ENCODE measurements at places on chromosomes 6 and 20.

DNA sequence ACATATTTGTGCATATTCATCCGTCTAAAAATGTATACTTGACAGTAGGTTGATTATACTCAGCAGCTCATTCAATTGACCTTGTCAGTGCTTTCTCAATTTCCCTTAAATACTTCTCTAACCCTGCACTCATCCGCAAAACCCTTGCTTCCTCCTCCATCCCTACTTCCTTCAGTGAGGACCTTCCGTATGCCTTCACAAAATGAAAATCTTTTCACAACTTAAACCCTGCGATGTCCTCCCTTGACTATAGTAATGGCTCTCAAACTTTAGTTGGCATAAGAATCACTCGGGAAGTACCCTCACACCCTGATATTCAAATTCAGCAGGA lies 5.2 kb downstream of the MBOAT1 start:
- DNase-seq: no peak

DNA sequence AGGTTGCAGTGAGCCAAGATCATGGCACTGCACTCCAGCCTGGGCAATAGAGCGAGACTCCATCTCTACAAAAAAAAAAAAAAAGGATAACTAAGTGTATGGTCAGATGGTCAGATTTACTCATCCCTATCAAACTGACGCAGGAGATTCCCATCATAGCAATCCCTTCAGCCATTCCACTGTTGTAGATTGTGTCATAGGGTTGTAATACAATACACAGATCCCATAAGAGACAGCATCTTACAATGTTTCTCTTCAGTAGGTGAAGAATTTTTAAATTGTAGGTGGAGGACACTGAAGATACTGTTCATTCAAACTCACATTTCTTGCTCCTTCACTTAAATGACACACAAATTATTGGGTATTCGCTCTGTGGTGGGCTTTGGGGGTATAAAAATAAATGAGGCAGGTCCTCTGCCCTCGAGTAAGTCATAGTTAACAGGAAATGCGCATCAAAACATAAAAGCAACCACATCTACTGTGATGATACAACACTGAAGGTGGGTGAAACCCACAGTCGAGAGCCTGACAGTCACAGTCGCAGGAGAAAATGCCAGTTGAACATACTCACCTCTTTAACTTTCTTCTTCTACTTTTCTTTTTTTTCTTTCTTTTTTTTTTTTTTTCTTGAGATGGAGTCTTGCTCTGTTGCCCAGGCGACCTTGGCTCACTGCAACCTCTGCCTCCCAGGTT lies 205.5 kb downstream of the ZNF217 start:
- no peak for DNase-seq

DNA sequence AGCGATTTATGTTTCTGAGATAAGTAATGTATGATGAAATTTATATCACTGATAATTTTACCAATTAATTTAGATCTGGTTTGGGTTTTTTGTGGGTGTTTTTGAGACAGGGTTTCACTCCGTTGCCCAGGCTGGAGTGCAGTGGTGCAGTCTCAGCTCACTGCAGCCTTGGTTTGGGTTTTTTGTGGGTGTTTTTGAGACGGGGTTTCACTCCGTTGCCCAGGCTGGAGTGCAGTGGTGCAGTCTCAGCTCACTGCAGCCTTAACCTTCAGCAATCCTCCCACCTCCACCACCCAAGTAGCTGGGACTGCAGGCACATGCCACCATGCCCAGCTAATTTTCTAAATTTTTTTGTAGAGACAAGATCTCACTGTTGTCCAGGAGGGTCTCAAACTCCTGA lies 13.0 kb downstream of the MRS2 start:
- no peak for DNase-seq

DNA sequence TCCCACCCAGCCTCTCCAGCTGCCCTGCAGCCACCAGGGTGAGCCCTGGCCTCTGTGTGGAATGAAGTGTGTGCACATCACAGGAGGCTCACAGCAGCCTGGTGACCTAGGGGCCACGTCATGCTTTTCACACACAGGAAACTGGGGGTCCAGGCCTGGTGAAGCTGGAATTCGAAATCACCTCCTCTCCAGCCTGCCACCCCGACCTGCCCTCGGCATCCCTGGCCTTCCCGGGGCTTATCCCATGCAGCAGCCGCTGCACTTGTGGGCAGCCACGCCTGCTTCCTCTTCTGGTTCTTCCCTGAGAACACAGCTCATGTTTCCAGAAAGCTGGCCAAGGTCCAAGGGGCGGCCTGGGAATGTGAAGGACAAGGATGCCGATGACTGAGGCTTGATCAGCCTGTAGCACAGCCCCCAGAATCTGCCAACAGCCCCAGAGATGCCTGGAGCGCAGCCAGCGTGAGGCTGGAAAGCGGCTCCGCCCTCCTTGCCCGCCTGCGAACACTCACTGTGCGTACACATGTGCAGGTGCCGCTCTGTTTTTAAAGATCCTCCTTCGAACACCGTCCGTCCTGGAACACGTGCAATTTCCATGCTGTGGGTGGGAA lies 4.2 kb upstream of the NTSR1 start:
- DNase-seq: peak; percentile 100

DNA sequence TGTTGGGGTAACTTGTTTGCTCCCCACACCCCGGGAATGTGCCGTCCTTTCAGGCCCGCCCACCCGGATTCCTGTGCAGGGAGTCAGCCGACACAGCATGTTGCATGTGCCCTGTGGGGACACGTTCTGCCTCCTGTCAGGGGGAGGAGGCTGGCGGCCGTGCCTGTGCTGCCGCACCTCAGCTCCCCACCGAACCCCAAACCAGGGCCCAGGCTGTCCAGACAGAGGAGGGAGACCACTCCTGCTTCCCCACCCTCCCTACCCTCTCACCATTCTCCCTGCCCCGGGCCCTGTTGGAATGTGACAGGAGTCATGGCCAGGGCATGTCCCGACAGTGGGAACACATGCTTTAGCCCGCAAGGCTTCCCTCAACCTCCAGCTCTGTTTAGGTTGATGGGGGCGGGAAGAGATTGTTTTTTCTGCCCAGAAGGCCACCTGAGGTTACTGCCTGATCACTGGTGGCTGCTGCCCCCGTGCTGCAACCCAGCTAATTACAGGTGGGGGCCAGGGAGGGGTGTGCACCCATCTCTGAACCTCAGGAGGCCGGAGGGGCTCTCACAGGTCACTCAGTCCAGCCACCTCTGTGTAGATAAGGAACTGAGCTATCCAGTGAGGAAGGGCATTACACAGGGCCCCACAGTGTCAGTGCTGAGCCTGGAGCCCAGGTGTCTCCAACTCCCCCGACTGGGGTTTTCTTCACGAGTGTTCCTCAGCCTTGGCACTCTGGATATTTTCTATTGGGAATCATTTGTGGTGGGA lies 13.6 kb downstream of the LRRC73 start:
- DNase-seq: peak; percentile 93

DNA sequence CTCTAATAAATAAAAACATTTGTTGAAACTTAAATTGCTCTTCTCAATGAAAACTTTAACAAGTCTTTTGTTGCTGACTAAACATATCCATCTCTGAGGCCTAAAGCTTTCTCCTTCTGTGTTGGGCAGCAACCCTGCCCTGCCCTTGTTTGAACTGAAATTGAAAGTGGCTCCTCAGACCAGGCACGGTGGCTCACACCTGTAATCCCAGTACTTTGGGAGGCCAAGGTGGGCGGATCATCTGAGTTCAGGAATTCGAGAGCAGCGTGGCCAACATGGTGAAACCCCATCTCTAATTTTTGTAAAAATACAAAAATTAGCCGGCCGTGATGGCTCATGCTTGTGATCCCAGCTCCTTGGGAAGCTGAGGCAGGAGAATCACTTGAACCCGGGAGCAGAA lies 29.2 kb upstream of the GNRH2 start:
- DNase-seq: no peak

GRCh38 chr20:20628314-20628713 lies 84.1 kb downstream of the RALGAPA2 start:
- no peak for DNase-seq

DNA sequence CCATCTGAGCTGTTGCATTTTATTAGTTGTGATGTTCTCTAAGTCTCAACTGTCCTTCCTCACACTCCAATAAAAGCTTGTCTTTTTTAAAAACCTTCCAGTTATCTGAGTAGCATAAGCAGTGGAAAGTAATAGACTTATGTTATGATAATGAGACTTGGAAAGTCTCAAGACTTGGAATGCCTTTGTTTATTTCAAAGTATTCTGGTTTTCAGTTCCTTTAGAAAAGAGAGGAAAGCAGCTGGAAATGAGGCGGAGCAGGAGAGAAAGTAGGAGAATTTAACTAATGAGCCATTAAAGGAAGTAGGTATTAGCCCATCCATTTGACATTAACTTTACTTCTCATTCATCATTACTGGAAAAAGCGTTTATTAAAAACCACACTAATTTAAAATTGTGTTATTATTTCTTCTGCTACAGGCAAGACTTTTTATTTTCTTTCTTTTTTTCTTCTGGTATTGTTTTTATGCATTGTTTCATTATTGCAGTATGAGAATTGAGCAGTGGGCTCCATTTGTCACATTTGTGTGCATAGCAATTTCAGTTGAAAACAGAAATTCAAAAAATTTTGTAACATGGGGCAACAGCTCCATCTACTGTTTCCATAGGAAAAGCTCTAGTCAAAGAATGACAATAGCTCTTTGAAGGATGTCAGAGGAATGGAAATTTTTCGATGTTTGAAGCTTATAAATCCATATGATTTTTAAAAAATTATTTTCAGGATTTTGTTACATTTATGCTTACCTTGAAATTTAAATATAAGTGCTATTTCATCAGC lies 194.8 kb downstream of the COL9A1 start:
- DNase-seq: no peak

GRCh38 chr6:111663692-111664564 lies 58.2 kb upstream of the TRAF3IP2 start:
- DNase-seq: no peak

DNA sequence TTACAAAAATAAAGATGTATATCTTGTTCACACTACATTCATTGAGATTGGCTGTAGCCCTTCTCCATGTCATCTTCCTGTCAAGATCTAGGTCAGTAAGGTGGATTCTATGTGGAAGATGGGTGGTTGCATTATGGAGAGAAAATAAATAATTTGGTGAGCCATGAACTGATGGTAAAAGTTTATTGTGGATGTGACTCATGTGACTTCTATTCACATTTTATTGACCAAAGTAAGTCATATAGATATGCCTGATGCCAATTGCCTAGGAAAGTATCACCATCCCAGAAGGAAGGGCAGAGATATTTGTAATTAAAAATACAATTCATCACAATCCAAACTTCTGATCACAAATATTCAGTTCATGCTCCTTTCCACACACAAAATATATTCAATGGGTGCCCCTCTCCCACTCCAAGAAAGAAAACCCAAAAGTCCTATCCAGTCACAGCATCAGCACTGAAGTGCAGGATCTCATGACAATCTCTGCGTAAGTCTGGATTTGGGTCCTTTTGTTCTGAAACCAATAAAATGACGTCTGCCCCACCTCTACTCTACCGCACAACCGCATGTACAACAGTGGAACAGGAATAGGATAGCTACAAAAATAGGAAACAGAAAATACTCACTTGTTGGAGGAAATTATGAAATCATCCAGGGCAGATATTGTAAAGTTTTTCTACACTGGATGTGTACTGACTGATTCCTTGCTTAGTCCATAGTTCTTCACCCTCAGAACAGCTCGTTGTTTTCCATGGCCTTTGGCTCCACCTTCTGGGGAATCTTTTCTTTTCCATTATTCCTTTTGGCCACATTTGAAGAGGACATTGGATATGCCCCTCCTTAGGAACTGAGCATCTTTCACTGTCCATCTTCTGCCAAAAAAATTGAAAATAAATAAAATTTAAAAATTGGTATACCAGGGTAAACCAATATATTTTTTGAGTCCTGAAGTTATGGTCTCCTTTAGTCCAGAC lies 16.1 kb upstream of the SLC17A3 start:
- no peak for DNase-seq
